ENCODE measurements at places on chromosomes 4 and X.

DNA sequence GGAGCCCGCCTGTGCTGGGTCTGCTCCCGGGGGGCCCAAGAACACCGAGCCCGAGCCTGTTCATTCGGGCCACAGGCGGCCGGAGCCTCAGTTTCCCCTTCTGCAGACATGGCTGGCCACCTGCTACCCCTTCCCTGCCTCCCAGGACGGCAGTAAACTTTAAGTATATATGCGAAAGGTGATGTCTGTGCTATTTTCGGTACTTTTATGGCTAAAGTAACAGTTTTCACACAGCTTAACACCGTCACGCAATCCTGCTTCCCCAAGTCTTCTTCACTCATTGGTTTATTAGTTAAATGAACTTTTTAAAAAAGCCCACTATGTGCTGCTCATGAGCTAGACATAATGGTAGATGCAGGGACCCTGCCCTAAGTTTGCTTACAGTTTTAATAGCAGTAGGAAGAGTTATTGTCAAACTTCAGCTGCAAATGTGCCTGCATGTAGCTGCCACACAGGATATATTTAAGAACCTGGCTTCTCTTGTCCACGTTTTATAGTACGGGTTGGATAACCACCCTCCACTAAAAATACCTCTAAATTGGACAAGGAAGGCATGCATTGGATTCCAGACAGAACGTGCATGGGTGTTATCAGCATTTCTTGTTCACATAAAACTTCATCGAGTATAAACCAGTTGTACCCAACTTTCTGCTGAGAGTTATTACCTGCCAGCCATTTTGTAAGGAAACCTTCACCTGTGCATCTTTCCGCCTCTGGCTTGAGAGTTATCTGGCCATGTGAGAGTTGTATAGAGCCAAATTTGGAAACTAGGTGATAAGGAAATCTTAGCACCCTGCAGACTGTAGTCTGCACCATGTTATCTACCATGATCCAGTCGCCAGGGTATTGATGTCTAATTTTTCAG, 741 bp downstream of the ANAPC4 start:
- no peak for DNase-seq

DNA sequence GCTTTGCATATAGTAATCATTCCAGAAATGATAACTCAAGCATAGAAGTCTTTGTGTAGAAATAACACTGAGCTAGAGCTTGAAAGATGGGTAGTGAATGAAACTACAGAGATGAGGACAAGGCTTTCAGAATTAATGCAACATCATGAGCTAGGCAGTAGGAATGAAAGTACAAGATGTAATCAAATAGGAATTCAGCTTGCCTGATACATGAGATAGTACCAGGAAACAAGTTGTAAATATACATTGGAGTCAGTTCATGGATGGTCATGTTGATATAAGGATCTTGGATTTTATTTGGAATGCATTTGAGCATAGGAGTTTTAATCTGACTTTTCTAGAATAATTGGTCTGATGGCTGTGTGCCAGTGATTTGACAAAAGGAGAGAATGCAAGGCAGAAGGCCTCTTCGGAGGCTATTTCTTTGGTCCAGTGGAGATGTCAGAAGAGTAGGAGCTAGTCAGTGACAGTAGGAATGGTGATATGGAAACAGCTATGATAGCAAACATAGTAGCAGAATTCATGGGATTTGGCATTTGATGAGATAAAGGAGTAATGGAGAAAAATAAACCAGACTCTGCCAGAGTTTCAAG, 206.4 kb upstream of the PACRGL start:
- DNase-seq, result no peak

DNA sequence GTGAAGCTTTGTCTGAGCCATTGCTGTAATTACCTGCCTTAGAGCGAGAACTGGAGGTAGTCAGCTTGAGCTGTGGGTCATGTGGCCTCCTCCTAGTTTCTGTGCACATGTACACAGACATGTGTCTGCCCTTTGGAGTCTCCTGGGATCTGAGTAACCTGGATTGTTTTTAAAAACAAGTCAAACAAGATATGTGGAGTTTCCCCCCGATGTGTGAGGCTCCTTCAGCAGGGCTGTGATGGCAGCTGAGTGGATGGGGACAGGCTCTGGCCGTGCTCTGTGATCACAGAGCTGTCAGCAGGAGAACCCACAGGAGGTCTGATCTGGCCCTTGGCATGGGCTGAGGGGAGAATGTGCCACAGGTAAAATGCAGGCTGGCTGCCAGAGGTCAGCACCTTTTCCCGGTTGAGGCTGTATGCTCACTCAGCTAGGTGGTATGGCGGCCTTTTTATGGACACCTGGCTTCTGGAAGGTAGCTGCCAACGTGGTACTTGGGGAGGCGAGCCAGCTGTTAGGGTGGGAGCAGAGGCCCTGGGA, 38.4 kb downstream of the NOP14 start:
- no peak for DNase-seq

DNA sequence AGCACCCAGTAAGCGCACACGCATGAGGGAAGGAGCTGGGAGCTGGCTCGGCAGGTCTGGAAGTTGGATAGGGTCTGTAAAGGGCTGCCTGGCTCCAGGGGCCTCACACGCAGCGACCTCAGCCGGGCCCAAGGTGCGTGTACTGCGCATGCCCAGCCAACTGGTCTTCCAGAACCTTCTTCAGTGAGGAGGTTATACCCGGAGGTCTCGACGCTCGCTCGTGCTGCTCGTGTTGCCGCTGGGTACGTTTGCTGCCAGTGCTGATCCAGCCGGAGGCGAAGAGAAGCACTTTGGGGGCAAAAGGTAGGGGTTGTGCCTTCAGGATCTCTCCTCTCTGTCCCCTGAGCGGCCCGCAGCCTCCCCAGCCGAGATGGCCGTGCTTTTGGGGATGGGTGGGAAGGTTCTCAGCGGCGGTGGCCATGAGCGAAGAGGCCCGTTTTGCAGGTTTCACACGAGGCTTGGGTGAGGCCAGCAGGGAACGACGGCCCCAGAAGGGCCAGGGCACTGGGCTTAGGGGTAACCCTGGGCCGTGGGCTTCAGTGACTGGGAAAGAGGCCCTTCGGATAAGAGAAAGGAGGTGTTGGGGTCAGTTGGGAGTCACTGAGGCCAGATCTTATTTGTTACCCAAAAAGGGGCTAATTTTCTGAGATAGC, 3.8 kb upstream of the CXCL9 start:
- DNase-seq, result no peak

DNA sequence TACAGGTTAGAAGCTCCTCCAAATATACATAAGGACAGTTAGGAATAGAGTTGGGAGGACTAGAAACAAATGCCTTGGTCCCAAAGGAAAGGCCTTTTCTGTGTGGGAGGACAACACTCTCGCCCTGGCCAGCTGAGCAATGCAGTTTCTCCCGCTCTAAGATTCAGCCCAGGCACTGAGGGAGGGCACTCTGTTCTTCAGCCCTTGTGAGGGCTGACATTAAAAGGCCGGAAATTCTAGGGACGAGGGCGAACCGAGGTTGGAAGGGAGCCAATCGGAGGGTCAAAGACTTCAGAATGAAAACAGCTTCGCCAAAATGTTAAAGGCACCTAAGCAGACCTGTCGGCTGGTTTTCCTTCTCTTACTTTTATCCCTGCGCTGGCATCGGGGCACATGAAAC, 2.9 kb upstream of the PTCHD1 start:
- DNase-seq, result no peak

- DNase-seq, result no peak
Observed at GRCh38 chr4:47915378-47915777, 995 bp upstream of the NFXL1 start.

DNA sequence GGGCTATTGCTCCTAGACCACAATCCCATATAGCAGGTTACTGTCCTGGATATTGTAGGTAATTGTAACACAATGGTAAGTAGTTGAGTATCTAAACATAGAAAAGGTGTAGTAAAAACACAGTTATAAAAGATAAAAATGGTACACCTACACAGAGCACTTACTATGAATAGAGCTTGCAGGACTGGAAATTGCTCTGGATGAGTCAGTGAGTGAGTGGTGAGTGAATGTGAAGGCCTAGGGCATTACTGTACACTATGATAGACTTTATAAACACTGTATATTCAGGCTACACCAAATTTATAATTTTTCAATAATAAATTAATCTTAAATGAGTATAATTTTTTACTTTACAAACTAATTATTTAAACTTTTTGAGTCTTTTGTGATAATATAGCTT, 425.7 kb downstream of the PABPC4L start:
- DNase-seq, result no peak

DNA sequence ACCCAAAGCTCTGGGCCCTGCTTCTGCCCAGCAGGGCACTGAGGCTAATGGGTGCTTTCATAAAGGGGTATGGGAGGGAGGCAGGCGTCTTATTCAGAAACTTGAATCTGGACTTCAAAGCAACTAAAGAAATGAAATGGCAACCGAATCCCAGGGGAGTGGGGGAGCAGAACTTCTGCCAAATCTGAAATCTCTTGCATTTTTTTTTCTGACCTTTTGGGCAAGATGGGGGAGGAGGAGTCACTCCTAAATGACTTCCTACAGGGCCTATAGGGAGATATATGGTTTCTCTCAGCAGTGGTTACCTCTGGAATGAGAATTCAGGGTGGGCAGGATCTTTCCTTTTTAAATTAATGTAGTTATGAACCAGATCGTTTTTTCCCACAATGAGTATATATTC, 30.6 kb upstream of the KIAA1210 start:
- DNase-seq, result no peak

GRCh38 chr4:168562041-168562571, 65.3 kb downstream of the PALLD start:
- DNase-seq, result no peak

DNA sequence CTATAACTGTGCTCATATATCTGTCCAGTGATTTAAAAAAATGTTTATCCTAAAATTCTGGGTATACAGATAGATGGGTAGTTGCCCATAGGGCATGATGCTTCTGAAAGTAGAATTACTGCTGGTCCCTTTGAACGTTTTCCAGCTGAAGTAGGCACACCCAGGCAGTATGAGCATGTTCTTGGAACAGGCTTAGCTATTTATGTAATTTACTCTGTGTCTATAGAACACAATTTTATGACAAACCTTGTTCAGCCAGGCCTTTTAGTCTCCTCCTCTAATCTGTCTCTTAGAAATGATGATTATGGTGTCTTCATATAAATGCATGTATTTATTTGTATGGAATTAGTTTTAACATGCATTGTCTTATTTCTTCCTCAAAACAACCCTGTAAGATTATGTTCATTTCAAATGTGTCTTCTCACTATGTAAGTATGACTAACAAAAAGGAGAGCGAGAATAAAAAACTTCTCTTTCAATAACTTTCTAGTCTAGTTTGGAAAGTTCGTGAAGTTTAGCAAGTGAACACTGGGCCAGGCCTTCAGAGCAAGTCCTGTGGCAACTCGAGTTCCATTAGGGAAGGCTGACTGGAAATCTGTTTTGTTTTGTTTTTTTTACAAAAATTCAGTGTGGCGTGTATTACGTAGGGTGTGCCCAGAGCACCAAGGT, 142.0 kb downstream of the AFF1 start:
- no peak for DNase-seq

- DNase-seq, result peak; percentile 51
Observed at GRCh38 chr4:158769175-158769921, 522 bp downstream of the FNIP2 start.

DNA sequence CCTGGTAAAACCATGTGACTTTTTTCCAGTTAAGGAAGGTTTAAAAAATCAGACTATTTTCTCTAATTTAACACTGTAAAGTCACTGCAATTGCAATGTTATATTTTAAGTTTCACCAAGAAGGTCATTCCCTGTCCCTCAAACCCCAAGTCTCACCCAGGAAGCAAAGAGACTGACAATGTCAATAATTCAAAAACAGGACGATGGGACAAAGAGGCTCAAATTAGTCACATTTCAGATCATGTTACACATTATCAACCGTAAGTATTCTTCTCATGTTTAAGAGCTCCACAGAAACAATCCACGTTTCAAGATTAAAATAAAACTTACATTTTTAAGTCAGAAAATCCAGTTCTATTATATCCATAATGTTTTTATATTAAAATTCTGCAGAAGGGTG, 13.2 kb downstream of the SHISA3 start:
- DNase-seq, result no peak

GRCh38 chr4:65019775-65020174, 610.5 kb upstream of the TECRL start:
- DNase-seq, result no peak

- no peak for DNase-seq
Observed at GRCh38 chrX:147875866-147876596, 35.7 kb upstream of the FMR1 start.

- DNase-seq, result no peak
Observed at GRCh38 chrX:53992589-53992988, 51.7 kb downstream of the PHF8 start.

DNA sequence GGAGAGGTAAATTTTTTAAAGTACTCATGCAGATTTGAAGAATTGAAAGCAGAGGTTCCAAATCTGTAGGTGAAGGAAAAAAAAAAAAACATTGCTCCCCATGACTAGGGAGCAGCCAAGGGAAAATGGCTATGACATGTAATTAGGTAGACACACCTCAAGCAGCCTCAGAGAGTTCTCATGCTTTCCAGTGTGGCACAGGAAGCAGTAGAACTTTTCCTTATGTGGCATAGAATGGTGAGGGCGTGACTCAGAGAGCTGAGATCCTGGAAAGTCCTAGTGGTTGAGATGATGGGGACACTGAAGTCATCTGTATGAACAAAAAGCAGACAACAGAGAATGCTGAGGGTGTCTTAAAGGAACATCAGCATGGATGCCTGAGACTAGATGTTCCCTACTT, 148.6 kb upstream of the NWD2 start:
- no peak for DNase-seq

DNA sequence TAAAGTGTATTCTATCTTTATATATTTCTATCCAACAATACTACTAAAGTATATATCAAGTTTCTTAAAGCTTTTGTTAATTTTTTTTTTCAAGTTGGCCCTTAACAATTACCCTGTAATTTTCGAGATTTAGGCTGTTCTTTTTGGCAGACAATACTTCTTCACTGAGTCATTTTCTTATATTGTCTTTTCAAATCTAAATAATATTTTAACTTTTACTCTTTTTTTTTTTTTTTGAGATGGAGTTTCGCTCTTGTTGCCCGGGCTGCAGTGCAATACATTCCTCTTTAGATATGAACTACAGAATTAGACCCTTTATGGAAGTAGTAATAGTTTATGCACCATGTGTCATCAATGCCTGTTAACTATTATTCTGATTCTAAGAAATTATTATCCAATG, 120.7 kb downstream of the GLRA3 start:
- DNase-seq, result no peak

DNA sequence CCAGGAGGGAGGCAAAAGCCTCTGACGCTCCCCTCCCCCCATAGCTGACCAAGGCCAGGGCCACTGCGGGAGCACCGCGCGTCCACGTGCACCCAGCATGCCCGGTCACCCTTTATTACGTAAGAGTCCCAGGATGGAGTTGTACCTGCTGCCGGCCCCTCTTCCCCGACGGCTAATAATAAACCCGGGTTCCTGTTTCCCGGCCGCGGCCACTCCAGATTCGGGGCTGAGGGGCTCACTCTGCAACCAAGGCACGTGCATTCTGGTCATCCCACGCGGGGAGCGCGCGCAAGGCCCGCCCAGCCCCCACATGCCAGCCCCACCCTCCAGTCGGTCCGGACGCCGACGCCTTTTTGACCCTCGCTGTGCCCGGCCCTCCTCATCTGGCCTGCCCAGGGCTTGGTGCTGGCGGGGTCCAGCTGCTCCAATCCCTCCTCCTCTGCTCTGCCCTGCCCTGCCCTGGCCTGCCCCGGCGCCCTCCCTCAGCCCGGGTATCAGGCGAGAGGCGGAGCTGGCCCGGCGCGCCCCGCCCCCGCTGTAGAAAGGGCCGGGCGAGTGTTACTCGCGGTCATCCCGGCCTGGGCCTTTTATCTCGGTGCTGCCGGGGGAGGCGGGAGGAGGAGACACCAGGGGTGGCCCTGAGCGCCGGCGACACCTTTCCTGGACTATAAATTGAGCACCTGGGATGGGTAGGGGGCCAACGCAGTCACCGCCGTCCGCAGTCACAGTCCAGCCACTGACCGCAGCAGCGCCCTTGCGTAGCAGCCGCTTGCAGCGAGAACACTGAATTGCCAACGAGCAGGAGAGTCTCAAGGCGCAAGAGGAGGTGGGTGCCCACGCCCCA, 2.6 kb downstream of the MID1IP1 start:
- peak; percentile 75 for DNase-seq
